ENCODE measurements at places on chromosomes 5 and 9. TPM values are rescaled to one million over a fixed set of nuclear protein-coding genes. Genes with fewer than 3 reads are reported as not detected.

The LOX gene
- total RNA-seq = 18.3 TPM

The KCNV2 gene
- total RNA-seq = not detected

The CATSPER3 gene
- not detected for total RNA-seq

The SPAAR gene
- total RNA-seq = 26.6 TPM

The SOHLH1 gene
- not detected for total RNA-seq

The GABRA1 gene
- total RNA-seq = not detected

The LCN9 gene
- not detected for total RNA-seq

The TBC1D9B gene
- 57.2 TPM for total RNA-seq

The GAPT gene
- total RNA-seq = not detected

The WDR36 gene
- total RNA-seq = 34.4 TPM

The AGPAT2 gene
- total RNA-seq = 38.2 TPM

The TMEM232 gene
- total RNA-seq = not detected
